ENCODE measurements at places on chromosomes 7 and 10.

GRCh38 chr10:1372212-1372611 is 316.0 kb downstream of the WDR37 start:
- DNase-seq: peak; percentile 1

- no peak for DNase-seq
Observed at GRCh38 chr7:93756890-93757289, 133.7 kb downstream of the TFPI2 start.

GRCh38 chr7:120059641-120060040 is 213.3 kb upstream of the KCND2 start:
- no peak for DNase-seq

GRCh38 chr10:45179691-45180090 is 135.7 kb downstream of the OR13A1 start:
- no peak for DNase-seq

DNA sequence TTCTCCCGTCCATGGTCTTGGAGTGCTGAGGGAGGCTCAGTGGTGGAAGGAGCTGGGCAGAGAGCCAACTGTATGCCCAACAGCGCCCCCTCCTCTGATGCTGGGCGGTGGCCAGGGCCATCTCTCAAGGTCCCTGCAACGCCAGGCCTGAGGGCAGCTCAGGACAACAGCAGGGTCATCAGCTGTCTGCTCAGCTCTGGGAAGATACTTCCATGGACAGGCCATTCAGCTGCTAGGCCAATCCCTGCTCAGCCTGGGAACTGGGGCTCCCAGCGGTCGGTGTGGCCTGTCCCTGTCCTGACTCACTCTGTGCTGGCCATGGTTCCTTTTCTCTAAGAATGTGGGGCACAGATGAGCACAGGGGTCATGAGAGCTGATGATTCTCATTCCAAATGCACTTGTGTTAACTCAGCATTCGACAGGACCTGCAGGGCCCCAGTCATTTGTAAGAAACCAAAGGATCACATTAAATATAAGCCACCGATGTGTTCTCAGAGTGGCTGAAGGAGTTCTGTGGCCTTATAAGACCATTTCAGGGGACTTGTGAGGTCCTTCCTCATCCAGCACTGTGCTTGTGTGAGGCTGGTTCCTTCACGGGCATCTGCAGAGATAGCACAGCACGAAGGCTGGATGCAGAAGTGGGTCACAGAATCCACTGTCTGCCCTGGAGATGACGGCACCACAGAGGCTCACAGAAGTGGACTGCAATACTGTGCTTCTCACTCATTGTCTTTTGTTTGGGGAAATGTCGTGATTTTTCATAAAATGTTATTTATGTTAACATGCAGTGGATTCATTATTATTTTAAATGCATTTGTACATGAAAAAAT is 73.0 kb downstream of the ADCY1 start:
- peak; percentile 21 for DNase-seq

DNA sequence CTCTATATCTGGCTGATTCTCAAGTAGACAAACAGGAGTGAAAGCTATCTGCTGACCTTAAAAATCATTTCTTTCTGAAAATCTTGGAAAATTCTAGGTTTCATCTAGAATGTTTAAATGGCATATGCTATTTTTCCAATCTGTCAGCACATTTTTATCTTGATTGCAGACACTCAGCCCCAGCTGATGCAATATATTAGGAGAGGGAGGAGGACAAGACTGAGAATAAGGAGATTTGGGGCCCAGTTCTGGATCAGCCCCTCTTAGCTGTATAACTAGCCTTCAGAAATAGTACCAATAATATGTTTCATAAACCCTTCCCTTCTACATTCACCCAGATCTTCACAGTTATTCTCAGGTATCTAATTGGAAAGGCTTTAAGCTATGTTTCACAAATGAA is 131.2 kb downstream of the HDAC9 start:
- DNase-seq: no peak

- DNase-seq: no peak
Observed at GRCh38 chr7:69683002-69683401, 84.7 kb downstream of the AUTS2 start.

- no peak for DNase-seq
Observed at GRCh38 chr10:87862679-87863052, 667 bp downstream of the KLLN start.

DNA sequence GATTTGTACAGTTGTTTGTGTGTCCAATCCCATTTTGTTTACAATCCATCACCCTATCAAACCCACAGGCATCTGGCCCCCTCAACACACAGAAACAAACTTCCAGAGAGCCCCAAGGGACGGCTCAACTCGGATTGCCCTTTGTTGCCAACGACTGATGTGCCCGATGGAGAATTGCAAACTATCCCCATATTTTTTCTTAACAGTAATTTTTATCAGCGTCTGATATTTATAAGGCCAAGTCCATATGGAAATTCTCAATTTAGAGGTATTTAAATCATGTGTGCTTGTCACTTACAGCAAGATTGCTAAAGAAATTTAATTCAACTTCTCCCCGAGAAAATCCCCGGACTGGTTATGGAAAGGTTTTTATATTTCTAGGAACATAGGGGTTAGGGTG is 113.9 kb upstream of the NPS start:
- no peak for DNase-seq

DNA sequence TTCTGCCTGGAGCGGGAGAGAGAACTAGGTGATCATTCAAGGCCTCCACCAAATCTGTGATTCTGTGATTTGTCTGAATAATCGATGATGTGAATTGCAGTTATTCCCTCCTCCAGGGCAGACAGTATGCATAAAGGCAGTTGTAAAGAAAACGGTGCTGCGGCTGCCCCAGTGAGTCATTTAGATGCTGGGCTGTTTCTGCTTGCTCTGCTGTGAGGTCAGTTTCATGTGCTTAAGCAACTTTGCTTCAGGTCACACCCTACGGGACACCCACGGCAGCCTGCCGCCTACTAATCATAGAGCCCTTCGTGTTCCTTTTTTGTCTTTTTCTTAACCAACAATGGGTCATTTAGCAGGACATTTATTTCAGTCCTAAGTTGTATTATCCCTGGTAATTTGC is 158.1 kb upstream of the PITRM1 start:
- no peak for DNase-seq

DNA sequence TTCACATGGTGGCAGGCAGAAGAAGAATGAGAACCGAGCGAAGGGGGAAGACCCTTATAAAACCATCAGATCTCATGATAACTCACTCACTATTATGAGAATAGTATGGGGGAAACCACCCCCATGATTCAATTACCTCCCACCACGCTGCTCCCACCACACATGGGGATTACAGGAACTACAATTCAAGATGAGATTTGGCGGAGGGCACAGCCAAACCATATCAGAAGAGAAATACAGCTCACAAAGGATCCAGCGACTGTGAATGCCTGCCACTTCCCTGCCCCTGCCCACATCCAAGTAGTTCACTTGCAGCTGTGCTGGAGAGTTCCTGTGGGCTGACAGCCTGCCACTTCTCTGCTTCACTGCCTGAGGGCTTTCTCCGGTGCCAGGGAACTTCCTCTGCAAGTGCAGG is 148.7 kb downstream of the C7orf25 start:
- DNase-seq: no peak

DNA sequence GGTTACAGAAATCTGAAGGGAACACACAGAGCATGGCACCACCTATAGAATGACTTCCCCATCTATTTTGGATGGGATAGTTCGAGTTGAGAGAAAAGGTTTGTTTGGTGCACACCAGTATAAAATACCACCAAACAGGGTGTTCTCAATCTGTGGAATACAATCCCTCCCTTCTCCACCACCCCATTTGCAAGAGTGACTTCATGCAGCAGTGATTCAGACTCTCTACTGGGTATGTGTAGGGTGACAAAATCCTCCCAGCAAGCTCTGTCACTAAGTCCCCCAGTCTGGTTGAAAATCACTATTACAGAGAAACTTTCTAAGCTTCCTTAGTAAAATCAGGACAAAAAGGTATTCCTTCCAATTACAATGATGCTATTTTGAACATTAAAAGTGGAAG is 69.0 kb downstream of the ANK3 start:
- no peak for DNase-seq

GRCh38 chr7:36217961-36218284 is 64.9 kb downstream of the EEPD1 start:
- DNase-seq: no peak

DNA sequence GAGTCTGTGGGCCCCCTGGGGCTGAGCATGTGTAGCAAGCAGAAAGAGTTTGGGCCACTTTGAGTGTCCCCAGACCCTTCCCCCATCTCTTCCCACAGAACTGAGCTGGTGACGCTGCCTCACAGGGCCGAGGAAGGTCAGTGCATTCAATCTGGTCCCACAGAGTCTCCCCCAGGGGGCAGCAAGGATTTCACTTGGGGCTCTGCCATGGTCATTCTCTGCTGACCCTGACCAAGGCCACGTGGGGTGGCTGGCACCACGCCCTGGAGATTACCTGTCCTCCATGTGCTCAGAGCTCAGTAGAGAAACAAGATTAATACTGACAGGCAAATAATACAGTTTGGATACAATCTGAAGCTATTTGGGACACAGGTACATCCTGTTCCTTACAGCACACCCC is 30.2 kb downstream of the ADRA2A start:
- DNase-seq: peak; percentile 53

DNA sequence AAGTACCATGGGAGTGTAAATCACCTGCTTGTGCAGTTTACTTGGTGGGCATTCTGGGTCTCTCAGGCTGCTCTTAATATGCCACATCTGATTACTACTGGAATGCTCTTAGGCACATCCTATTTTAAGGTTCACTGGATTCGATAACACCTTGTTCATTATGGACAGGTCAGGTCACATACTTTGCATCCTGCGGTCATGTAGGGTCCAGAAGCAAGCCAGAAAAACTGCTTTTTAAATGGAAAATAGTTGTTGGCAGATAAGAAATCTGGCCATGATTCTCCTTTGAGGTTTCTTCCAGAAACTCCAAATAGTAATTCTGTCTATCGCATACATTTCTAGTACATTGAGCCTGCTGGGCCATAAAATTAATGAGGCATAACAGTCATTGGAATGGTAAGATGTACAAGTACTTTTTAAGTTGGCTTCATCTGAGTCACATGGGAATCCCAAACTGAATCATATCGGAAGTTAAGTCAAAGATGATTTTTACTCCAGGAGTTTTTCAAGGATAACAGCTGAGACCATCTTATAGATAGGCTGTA is 371.9 kb downstream of the LRRTM3 start:
- DNase-seq: no peak

GRCh38 chr10:103715430-103715829 is 139.9 kb downstream of the SH3PXD2A start:
- DNase-seq: no peak

- no peak for DNase-seq
Observed at GRCh38 chr10:129335396-129335795, 131.6 kb upstream of the MGMT start.

DNA sequence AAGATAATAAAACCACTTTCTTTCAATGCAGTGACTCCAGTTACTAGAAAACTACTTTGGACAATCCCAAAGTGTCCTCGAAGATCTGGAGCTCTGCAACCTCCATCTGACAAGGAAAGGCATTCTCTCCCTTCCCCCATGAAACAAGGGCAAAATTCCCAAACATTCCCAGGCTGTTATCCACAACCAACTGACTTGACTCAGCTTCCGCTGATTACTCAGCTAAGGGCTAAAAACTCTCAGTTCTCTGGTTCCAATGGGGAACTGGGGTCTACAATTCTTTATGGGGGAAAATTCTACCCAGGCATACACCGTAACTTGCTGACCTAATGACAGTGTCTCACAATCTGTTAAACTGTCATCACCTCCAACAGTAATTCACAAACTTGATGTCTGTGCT is 48.4 kb downstream of the SFMBT2 start:
- no peak for DNase-seq

DNA sequence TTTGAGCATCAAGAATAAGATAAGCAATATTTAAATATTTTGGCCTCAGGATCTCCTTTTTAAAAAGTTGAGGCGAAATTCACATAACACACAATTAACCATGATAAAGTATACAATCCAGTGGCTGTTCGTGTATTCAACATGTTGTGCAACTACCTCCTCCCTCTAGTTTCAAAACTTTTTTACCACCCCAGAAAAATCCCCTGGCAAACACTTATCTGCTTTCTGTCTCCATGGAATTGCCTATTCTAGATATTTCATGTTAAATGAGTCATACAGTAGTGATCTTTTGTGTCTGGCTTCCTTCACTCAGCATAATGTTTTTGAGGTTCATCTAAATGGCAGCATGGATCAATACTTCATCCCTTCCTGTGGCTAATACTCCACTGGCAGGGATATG is 31.8 kb upstream of the IL15RA start:
- no peak for DNase-seq

DNA sequence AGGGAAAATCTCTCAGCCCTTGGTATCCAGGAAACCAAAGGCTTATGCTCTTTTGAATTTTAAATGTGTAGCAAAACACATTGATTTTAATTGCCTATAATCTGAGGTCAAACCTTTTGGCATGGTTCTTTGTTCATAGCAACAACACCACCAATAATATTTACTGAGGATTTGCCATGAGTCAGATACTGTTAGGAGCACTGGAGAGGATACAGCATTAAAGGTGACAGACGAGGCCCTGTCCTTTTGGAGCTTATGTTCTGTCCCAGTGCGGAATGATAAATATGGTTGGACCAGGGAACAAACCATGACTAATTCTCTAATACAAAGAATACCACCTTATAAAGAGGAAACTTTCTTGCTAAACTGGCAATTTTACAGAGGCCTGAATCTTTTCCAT is 176.6 kb downstream of the CTNNA3 start:
- DNase-seq: no peak

DNA sequence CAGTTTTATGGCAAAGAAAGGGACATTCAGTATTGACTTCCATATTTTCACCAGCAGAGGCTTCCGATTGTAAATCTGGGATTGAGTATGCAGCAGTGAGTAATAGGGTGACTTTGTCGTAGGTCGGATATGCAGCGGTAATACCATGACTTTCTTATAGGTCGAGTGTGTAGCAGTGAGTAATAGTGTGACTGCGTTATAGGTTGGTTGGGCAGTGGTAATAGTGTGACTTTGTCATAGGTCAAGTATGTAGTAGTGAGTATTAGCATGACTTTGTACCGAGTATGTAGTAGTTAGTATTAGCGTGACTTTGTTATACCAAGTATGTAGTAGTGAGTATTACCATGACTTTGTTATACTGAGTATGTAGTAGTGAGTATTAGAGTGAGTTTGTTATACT is 268.2 kb upstream of the ADARB2 start:
- no peak for DNase-seq

DNA sequence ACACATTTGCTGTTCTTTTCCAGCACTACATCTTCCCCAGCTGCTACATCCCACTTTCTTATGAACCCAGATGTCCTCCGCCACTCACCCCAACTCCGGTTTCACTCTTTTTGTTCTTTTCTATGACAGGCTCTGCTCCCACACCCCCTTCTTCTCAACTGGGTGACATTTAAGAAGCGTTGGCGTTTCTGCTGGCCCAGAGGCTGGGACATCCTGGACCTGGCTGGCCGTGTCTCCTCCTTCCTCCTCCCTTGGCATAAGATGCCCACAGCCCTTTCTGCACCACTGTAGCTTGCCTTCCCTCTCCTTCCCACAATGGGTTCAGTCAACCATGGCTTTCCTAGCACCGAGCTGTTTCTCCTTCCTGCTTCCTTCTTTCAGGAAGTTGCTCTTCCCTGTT is 9.4 kb upstream of the CALML5 start:
- DNase-seq: no peak

All from left lobe of liver (tissue), 2 donors.